NCI-H774 (cell line): ENCODE measurements at places on chromosomes 2 and 18.

- no peak for DNase-seq
Observed at GRCh38 chr18:3230401-3231334, 10.9 kb upstream of the MYOM1 start.

GRCh38 chr18:10797896-10798295 lies 272.1 kb downstream of the NAPG start:
- DNase-seq: no peak

GRCh38 chr18:8507915-8508705 lies 101.1 kb upstream of the RAB12 start:
- no peak for DNase-seq

- DNase-seq: no peak
Observed at GRCh38 chr18:59576541-59577385, 120.5 kb downstream of the CCBE1 start.

- DNase-seq: peak; percentile 60
Observed at GRCh38 chr2:226030788-226031646, 631.5 kb downstream of the NYAP2 start.

- DNase-seq: no peak
Observed at GRCh38 chr18:62357079-62357719, 32.1 kb downstream of the TNFRSF11A start.

GRCh38 chr2:12606472-12607000 lies 110.2 kb upstream of the TRIB2 start:
- DNase-seq: no peak

- DNase-seq: peak; percentile 19
Observed at GRCh38 chr2:164069540-164069939, 333.7 kb upstream of the FIGN start.

DNA sequence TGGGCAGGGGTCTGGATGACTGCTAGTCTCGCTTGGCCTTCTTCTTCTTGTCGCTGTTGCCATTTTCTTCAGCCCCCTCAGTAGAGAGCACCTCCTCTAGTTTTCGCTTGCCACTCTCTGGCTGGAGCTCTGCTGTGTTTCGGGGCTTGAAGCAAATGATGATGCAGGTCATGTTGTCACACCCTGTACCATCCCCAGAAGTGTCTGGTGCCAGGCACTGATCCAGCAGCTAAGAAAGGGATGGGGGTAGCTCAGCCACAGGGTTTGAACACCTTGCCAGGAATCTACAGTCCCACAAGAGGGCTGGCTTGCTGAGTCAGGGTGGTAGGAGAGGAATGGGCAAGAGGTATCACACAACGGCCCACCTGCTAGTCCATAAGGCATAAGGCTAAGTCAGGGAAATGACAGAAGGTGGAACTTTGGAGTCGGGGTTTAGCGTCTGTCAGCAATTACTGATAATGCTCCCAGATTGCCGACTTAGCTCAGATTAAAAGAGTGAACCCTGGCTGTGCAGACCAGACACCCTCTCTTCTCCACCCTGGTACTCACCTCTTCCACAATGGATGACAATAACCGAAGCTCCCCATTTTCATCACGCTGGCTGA lies 1.1 kb upstream of the ZNF513 start:
- DNase-seq: no peak

- DNase-seq: no peak
Observed at GRCh38 chr2:130737592-130737991, 8.7 kb downstream of the GPR148 start.

DNA sequence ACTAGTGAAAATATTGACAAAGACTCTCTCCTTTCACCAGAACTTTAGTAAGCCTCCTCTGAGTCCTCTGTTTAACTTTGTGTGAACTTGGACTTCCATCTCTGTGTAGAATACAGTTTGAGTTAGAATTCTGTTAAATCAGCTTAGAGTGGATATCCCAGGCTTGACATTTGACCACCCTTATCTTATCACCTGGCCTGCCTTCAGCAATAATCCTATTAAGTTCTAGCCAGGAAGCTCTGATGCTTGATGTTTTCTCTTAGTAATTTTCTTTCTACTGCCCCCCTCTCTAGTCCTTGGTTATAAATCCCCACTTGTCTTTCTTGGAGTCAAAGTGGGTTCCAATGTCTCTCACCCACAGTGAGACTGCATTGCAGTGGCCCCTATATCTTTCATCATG lies 702.7 kb upstream of the GCFC2 start:
- DNase-seq: no peak

DNA sequence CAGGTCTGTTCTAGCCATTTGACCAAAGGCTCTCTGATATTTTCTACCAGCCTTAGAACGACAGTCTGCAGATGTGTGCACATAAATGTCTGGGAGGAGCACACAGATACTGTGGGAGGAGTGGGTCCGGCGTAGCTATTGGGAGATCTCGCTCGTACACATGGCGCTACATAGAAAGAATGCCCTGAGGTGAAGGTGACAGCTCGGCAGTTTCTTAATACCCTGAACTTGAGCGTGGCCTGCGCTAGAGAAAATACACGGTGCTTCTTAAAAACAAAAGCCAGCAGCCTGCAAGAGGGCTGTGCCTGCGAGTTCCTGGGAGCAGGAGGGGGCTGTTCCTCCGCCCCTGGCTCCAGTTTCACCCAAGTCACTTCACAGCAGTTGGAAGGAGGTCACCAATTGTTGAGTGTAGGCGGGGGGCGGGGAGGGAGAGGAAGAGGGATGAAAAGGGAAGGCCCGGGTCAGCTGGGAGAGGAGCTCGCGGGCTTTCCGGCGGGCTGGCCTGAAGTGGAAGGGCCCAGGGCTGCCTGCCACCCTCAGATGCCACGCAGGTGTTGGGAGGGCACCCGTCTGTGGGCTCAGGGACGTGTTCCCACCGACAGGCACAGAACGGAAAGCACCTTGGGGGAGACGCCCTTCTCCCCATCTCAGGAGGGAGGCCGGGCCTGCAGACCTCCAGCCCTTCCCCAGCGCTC lies 124.7 kb upstream of the ZNF516 start:
- no peak for DNase-seq

GRCh38 chr2:101036562-101036961 lies 34.5 kb downstream of the RPL31 start:
- DNase-seq: no peak

GRCh38 chr18:7803956-7804469 lies 236.9 kb downstream of the PTPRM start:
- no peak for DNase-seq

- no peak for DNase-seq
Observed at GRCh38 chr2:129233751-129234406, 745.6 kb upstream of the RAB6C start.

DNA sequence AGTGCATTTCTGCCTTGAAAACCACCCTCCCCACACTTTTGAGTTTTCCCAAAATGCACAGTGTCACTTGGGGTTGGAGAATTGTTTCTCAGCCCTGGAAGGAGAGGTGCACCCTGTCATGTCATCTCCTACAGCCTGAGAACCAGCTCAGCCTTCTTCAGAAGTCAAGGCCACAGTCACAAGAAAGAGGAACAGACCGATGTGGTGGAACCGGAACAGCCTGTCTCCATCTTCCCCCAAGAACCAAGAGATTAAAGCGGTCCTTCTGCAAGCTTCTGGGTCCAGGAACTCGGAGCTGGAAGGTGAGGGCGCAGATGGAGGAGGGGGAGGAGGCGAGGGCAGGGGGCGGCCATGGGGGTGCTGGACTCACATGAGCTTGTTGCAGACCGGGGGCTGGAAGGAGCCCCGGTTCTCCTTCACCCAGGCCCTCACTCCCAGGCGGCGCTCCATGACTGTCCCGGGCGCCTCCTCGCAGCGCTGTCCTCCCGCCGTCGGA lies 248 bp downstream of the HAAO start:
- no peak for DNase-seq

DNA sequence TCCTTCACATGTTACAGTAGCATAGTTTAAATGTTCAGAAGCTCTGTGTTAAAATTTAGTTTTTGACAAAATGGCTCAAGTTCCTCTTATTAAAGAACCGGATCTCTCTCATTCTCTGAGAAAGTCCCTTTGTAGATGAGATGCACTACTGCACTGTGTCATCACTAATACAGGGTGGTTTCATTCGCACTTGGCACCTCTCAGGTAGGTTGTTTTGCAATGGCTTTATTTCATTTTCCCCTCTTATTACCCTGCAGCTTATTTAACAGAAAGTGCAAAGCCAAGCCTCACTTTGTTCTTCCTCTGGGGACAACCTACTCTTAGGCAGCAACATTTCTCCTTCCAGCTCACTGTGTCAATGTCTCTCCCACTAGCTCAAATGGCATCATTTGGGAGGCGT lies 185.1 kb downstream of the DLGAP1 start:
- no peak for DNase-seq

- DNase-seq: no peak
Observed at GRCh38 chr2:151718247-151718646, 16.0 kb downstream of the NEB start.

DNA sequence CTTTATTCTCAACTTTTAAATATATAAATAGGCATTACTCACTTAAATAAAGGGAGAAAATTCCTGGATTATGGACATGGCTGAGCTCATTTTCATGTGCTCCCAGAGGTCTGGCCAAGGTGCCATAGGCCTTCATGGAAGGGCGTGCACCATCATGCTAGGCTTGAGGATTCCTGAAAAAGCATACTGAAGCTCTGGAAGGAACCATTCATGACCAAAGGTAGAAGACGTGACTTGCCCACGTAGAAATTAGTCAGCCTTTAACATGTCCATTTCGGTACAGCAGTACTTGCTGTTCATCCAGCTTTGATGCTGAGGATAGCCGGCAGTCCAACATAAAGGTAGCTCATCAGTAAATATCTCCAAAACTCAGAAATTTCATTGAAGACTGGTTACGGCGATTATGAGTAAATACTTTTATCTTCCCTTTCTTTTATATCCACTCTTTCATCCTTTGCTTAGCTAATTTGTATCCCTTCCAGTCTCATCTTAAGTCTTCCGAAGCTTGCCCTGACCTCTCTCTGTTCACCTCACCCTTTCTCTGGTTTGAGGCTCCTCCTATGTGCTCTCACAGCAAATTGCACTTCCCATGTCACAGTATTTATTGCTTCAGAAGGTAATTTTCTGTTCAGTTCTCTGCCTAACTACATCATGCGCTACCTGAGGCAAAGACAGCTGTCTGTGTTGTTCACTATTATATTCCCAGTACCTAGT lies 32.3 kb upstream of the ASNSD1 start:
- DNase-seq: no peak

DNA sequence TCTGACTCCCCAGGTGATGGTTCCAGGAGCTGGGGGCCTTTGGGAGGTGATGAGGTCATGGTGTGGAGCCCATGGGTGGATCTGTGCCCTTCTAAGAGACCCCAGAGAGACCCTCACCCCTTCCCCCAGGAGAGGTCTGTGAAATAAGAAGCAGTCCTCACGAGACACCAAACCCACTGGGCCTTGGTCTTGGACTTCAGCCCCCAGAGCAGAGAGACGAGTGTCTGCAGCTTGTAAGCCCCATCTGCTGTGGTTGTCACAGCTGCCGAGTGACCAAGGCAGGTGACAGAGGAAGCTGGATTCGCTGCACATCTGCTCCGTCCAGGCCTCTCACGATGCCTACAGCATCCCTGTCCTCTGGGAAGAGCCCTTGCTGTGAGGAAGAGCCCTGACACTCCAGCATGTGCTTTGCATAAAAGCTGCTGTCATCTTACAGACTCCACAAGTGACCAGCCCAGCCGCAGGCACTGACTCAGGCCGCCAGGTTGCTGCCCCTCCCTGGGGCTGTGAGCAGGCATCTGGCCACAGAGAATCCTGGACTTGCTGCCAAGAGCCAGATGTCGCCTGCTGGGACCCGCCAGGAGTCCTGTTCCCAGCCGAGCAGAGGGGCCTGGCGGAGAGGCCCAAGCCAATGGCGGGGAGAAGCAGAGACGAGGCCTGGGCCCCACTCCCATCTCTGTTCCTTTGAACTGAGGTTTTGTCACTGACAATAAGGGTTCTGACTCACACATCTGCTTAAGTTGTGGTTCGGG lies 150.8 kb downstream of the PXDN start:
- no peak for DNase-seq

- DNase-seq: no peak
Observed at GRCh38 chr2:63590626-63591408, 2.1 kb downstream of the MDH1 start.

DNA sequence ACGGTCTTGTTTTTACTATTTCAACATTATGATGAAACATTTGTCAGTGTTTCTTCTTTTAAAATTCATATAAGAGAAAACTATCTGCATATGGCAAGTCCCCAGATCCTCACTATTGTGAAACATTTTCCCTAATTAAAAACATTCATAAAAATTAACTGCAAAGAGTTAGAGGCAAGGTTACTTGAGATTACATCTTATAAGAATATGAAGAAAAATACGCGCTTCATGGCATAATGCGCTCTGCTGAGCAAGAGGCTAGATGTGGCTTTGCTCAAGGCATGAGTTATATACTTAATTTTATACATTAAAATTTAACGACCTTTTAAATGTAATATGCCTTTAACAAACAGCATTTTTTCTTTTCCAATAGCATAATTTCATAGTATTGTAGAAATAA lies 166.4 kb upstream of the RPRM start:
- DNase-seq: no peak

DNA sequence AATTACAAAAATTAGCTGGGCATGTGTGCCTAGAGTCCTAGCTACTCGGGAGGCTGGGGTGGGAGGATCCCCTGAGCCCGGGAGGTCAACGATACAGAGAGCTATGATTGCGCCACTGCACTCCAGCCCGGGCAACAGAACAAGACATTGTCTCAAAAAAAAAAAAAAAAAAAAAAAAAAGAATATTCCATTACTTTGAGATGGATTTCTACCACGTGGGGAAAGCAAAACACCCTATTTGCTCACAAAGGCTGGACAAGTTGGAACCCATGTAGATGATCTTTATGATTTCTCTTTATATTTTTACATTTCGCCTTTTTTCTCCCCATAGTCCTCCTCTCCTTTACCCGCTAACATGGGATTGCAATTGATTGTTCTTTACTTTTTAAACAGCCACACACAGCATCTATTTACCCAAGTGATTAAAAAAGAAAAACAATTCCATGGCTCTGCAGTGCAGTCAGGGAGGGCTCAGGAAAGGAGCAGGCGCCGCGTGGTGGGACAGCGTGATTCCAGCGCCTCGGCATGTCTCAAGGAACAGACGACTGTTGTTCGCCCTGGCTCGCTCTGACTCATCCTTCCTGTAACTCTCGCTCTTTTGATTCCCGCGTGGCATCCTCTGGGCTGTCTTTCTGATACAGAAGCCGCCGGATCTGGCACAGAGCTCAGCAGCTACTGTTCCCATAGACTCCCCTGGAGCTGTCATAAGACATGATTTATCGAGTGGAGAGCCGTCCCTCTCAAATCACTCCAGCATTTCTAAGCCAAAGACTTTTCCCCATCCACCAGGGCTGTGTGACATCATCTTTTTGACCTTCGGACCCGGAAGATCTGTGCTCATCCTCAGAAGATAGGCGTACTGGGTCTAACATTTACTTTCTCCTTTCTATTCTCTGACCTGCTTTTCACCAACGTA lies 230.4 kb upstream of the AGAP1 start:
- no peak for DNase-seq
